Suppressor macrophage treated with lipopolysaccharide for 4 hours (primary cell): ENCODE measurements at places on chromosomes 1 and 21.
A peak's percentile ranks its signal among the peaks of the same experiment; 100 is the strongest.

DNA sequence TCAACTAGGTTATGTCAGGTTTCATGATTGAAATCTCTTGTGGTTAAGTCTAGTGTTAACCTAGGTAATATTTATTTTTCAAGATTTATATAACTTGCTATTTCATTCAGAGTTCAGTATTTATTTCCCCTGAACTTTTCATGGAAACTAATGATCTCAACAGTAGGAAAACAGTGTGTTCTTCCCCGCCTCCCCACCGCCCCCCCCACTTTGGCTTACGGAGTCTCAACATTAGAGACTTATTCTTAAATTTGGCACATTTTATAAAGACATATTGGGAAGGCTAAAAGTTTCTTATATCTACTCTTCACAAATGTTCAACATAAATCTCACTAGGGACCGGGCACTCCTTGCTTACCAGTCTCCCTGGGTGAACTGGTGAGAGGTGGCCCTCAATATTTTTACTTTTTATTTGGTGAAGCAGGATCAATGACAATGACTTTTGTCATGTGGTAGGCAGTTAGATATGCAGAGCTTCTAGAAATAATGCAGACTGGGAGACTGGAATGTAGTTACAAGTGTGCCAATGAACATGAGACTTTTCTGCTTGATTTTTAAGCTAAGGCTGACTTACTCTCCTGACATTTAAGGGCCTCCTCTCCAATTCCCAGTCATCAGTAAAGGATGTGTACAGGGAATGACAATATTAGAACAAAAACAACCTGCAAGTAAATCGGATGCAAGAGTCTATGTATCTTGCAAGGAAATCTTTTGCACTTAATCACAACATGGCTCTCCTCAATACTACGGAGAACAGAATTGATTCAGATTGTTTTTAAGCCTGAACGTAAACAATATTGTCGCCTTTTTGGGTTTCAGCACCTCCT, 1.7 kb upstream of the MAN1A2 start:
- DNase-seq: no peak

GRCh38 chr1:86356247-86356646, 39.9 kb downstream of the ODF2L start:
- no peak for DNase-seq

- DNase-seq: no peak
These were observed 132.5 kb upstream of the DPT start for GRCh38 chr1:168861421-168862004.

- DNase-seq: peak; percentile 42
These were observed 13.5 kb upstream of the HJV start for GRCh38 chr1:146035048-146035423.

- DNase-seq: no peak
These were observed 22.8 kb downstream of the RAB4A start for GRCh38 chr1:229293528-229294204.

DNA sequence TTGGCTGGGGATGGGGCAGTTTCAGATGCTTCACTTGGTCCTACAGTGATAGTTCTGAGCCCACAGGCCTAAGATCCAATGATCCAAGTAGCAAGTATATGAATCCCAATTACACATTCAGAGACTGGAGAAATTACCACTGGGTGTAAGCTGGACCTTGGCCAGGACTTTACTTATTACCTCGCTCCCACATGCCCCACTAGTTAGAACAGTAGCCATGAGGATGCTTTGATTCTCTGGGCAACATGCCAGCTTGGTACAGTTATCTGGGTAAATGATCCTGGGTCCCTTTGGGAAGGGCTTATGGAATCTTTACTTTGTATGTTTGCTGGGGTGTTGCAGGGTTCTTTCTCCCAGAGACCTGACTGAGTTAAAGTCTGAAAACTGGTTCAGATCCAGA, 5.0 kb upstream of the FCAMR start:
- no peak for DNase-seq

DNA sequence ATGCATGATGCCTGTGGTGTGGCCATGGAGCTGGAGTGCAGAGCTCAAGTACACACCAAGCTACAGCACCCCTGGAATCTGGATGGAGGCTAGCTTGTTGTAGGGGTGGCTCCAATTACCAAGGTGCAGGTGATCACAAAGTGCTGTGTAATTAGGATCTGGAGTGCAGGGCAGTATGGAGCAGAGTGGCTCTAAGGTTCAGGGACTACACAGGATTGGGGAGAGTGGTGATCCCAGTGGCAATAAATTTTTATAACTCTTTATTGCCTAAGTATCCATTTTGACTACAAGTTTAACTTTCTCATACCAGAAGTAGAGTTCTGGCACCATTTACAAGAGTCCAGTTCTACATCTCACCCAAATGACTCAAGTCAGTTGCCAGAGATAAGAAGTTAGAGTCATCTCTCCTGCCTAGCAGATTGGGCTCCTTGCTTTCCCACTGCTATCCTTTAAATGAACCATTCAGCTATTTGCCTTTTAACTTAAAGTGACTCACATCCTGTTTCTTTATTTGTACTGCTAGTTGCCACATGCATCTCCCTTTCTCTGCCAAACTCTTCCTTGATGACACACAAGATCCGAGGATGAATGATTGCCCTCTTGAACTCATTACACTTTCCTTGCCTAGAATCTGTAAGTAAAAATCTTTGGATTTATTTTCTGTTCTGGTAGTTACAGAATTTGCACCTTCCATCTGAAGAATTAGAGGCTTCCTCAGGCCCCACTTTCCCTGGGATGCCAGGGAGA, 427.2 kb downstream of the KCNT2 start:
- DNase-seq: peak; percentile 30

- DNase-seq: peak; percentile 31
These were observed 1.8 kb downstream of the RGL1 start for GRCh38 chr1:183806675-183807074.

DNA sequence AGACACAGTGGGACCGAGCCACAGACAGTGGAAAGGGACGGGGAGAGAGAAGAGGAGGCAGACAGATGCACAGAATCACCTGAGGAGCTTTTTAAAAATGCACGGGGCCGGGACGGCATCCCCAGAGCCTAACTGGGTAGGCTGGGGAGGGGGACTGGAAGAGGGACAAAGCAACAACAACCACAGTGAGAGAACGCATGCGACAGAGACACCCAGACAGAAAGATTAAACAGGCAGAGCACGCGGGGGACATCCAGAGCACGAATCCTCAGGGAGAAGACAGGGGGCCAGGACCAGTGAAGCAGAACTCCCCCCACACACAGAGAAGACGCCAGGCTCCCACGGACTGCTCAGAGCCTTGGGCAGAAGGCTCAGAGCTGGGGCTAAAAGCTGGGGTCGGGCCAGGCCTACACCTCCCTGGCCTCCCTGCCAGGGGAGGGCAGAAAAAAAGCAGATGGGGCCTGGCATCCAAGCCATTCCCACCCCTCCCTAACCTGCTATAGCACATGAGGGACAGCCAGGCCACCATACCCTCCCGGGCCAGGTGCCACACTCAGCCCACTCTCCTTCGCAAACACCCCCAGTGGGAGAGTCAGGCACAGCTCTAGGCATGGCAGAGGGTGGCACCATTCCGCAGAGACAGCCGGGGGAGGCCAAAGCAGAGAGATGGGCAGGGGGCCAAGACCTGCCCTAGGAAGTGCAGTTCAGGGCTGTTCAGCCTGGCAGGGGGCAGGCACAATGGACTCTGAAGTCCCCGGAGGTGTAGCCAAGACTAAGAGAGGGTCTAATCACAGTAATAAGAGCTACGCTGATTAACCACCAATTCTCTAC, 29.8 kb upstream of the COL16A1 start:
- no peak for DNase-seq

- peak; percentile 18 for DNase-seq
These were observed 4.2 kb downstream of the OR6K3 start for GRCh38 chr1:158716335-158716734.

DNA sequence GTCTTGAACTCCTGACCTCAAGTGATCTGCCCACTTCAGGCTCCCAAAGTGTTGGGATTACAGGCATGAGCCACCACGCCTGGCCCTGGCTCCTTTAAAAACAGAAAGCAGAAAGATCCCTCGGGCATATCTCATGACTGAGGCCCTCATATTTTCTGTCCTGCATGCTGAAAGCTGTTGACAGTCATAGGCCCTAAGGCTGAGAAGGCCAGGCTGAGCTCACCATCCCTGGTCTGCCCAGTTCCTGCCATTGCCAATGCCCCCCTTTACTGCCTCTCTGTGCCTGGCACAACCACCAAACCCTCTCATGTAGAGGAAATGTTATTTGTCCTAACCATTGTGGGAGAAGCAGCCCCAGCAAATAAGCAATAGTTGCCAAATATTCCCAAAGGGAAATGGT, 12.7 kb downstream of the CD34 start:
- no peak for DNase-seq

GRCh38 chr1:187498028-187498427, 669.3 kb downstream of the PLA2G4A start:
- DNase-seq: no peak

DNA sequence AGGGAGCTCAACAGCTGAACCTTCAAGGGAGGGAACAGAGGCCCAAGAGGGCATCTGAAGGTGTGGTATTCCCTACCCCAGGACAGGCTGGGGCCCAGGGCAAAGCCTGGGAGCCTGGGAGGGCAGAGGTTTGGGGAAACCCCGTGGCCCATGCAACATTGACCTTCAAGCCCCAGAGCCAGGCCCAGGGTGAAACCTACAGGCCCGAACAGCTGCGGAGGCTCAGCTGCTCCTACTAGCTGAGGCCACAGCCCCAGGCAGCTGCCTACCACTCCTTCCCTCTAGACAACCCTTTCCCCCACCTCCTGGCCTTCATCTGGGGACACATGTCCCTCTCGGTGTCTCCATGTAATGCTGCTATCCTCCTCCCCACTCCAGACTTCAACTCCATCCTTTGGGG, 3.2 kb downstream of the LAD1 start:
- no peak for DNase-seq

GRCh38 chr1:164746632-164747031, 187.6 kb downstream of the PBX1 start:
- DNase-seq: no peak

- no peak for DNase-seq
These were observed 14.1 kb downstream of the DYRK3 start for GRCh38 chr1:206649261-206649921.

- no peak for DNase-seq
These were observed 21.5 kb upstream of the MTARC2 start for GRCh38 chr1:220726634-220727033.

- no peak for DNase-seq
These were observed 53.6 kb downstream of the GLUL start for GRCh38 chr1:182337736-182338571.

DNA sequence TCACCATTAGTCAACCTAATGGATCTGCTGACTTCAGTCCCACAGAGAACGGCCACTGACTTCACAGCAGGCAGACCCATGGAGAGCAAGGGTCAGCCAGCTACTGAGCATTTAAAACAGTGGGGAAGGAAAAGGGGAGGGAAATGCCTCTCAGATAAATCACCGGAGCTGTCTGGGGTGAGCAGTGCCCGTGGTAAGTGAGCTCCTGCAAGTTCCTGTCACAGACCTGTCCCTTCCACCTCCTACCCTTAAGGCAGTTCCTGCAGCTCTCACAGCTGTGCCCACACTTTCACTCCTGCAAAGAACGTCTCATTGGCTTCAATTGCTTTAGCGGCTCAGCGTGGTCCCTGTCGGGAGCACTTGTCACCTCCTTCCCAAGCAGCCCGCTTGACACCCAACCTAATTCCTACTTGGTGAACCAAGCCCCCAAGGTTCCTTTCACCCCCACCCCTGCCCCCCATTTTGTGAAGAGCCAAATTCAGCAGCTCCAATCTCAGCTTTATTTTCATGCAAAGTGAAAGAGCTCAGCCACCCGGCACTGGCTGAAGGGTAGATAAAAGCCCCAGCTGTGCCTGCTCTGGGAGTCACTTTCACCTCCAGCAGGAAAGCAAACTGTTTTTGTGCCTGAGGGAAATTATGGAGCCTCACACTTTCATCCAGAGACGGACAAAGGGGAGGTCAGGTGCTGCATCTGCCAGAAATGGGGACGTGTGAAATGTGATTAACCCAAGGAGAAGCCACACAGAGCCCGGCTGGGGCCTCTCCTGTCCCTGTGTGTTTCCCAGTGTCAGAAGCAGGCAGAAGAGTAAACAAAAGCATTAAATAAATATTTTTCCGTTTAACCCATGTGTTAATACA, 306.2 kb downstream of the TTLL7 start:
- DNase-seq: no peak

- no peak for DNase-seq
These were observed 12.7 kb downstream of the C1QB start for GRCh38 chr1:22665752-22666151.

DNA sequence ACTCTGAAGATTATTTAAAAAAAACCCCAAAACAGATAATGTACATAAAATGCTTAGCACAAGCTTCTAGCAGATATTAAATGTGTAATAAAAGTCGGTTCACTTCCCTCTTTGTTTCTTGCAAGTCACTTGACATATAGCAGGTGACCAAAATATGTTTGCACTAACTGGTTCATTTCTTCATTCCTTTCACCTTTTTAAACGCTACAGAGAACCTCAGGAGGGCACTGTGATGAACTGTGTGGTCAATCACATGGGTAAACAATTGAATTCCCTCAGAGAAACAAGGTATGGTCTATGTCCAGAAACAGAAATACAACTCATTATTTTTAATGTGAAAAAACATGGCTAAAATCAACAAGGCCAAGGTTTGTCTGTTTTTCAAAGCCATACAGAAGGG, 51.3 kb upstream of the BCL10 start:
- no peak for DNase-seq

DNA sequence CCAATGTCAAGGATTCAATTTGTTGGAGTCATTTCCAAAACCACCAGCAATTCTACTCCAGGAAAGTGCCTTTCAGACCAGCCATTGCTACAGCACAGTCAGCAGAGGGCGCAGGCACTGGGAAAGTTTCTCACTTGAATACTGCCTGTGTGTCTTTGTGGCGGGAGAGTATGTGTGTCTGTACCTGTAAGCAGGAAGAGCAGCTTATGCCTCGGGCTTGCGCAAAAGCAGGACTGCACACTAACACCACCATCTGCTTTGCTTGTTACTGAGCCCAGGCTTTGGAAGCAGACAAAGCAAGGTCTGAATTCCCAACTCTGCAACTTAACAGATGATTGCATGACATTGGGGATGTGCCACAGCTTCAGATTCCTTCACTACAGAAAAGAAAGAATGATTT, 7.0 kb upstream of the CTSE start:
- peak; percentile 74 for DNase-seq

GRCh38 chr1:238119861-238120260, 229.1 kb upstream of the ZP4 start:
- DNase-seq: no peak

GRCh38 chr1:113991467-113991997, 12.3 kb downstream of the OLFML3 start:
- no peak for DNase-seq

- no peak for DNase-seq
These were observed 7.3 kb downstream of the RASAL2 start for GRCh38 chr1:178101266-178101630.

- DNase-seq: no peak
These were observed 6.5 kb downstream of the RNF11 start for GRCh38 chr1:51242546-51242945.

GRCh38 chr21:18007121-18007520, 188.0 kb upstream of the C21orf91 start:
- DNase-seq: no peak

- DNase-seq: no peak
These were observed 38.7 kb downstream of the JUN start for GRCh38 chr1:58745117-58745516.
